ENCODE measurements at places on chromosomes 5 and 9.

GRCh38 chr5:154485096-154485491 is 7.1 kb upstream of the HAND1 start:
- DNase-seq = no peak

GRCh38 chr5:103428923-103429322 is 133.7 kb downstream of the NUDT12 start:
- DNase-seq = no peak

DNA sequence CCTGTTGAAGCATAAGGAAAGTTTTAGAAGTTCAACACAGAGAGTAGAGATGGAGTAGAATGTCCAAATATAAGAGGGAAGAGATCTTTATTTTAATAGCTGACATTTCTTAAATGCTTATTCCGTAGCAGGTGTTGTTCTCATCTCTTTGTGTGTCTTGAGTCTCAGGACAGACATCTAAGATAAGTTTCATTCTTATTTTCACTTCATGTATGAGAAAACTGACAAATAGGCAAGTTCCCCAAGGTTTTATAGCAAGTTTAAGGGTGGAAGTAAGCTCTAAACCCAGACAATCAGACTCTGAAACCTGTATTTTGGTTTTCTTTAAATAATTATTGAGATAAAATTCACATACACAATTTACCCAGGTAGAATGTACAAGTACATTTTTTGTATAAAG is 228.4 kb upstream of the PPP1R2B start:
- DNase-seq = no peak

GRCh38 chr9:113602126-113603047 is 138.9 kb downstream of the RGS3 start:
- DNase-seq = peak; percentile 52

DNA sequence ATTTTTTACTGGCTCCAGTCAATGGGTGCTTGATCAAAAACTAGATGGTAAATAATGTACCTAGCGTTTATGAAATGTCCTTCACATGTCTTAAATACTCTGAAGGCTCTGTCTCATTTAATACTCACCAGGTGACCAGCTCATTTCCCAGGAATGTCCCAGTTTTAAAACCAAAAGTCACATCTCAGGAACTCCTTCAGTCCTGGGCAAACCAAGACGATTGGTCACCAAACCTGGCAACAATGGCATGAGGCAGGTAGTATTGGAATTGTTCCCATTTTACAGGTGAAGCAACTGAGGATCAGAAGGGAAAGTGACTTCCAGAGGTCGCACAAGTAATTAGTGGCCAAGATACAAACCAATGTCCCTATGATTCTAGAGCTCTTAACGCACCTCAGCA is 27.7 kb downstream of the SMIM23 start:
- DNase-seq = no peak

DNA sequence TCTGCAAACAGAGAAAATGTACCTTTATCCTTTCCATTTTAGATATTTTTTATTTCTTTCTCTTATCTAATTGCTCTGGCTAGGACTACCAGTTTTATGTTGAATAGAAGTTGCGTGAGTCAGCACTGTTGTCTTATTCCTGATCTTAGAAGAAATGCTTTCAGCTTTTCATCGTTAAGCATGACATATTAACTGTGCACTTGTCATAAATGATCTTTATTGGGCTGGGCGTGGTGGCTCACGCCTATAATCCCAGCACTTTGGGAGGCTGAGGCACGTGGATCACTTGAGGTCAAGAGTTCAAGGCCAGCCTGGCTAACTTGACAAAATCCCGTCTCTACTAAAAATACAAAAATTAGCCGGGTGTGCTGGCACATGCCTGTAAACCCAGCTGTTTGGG is 8.2 kb upstream of the ECM2 start:
- no peak for DNase-seq

- DNase-seq = no peak
Observed at GRCh38 chr5:77867194-77867691, 91.1 kb upstream of the TBCA start.

- DNase-seq = no peak
Observed at GRCh38 chr9:109737295-109737694, 42.7 kb upstream of the PALM2AKAP2 start.

- no peak for DNase-seq
Observed at GRCh38 chr5:142779163-142779840, 9.1 kb downstream of the ARHGAP26 start.

- no peak for DNase-seq
Observed at GRCh38 chr5:32202394-32202793, 28.3 kb upstream of the GOLPH3 start.

DNA sequence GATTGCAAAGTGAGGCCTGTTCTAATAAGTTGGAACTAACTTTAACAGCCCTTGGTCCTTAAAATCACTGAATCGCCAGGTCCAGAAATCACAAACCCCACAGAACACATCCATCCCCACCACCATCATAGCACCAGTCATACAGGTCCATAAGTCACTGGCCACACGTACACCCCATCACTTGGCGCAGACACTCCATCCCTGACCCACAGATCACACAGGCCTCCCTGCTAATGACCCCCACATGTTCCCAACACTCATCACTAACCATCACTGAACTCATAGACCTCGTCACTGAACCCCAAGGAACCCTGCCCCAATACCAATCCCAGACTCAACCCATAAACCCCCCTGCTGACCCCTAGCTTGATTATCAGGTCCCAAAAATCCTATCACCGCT is 41.2 kb upstream of the ZNF300 start:
- DNase-seq = no peak

DNA sequence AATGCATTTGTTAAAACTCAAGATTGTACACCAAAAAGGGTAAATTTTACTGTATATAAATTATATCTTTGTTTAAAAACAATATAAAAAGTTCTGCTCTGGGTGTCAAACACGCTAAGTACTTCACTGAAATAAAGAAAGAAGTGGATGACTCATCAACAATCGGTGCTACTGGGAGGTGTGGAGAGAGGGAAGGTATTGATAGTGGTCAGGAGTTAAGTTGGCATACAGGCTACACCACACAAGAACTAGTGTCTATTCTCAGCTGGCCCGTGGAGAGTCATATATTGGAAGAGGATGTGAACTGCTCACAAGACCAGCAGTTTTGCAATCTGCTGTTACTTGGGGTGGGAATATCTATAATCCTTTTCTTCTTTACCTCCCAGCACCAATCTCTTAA is 145.7 kb upstream of the TRPC7 start:
- DNase-seq = no peak

DNA sequence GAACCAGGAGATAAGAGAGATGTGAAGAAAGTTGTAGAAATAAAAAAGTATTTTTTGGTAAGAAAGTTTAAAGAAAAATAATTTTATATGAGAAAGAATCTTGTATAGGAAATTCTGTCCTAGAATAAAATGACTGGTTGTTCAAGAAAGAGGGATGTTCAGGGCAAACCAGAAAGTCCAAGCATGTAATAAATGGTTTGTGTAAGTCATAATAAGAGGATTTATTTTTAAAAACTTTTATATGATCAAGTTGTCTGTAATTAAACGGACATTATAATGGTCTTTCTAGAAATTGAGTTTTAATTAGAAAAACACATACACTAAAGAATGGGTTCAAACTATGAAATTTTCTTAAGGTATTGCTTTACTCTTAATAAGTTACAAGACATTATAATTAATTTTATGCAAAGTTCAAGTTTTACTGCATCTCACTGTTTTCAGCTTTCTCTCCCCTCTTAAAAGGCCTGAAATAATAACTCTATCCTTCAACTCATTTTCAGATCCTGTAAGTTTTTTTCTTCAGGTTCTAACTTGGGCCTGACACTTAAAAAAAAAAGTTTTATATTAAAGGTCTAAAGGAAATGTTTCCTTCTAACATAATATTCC is 56.1 kb upstream of the ZNF300 start:
- no peak for DNase-seq

DNA sequence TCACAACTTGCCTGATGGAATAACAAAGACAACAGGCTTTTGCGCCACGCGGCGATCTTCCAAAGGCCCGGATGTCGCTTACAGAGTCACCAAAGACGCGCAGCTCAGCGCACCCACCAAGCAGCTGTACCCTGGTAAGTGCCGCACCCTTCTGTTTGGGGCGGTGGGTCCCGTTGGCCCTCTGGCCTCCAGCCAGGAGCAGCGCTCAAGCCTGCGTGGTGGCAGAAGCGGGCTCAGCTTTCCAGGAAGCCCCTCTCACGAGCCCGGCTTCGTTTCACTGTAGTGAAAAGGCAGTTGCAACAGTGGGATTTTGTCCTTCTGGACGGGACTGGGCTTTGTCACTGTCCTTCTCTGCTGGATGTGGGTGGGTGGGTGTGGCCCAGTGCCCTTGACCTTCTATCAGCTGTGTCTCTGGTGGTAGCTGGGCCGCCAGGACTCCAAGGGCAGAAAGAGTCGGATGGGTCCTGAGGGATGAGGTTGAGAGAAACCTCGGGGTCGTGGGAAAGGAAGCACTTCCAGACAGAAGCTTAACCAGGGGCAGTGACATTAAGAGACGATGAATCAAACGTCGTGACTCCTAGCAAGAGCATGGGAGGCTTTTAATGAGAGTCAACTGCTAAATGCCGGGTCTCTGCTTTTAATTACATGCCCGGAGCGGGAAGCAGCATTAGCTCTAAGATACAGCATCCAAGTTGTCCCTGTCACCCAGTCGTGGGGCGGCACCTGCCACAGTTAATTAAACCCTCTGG is 49.5 kb downstream of the COL5A1 start:
- no peak for DNase-seq

- peak; percentile 4 for DNase-seq
Observed at GRCh38 chr9:121299467-121300282, 31.7 kb downstream of the GSN start.

DNA sequence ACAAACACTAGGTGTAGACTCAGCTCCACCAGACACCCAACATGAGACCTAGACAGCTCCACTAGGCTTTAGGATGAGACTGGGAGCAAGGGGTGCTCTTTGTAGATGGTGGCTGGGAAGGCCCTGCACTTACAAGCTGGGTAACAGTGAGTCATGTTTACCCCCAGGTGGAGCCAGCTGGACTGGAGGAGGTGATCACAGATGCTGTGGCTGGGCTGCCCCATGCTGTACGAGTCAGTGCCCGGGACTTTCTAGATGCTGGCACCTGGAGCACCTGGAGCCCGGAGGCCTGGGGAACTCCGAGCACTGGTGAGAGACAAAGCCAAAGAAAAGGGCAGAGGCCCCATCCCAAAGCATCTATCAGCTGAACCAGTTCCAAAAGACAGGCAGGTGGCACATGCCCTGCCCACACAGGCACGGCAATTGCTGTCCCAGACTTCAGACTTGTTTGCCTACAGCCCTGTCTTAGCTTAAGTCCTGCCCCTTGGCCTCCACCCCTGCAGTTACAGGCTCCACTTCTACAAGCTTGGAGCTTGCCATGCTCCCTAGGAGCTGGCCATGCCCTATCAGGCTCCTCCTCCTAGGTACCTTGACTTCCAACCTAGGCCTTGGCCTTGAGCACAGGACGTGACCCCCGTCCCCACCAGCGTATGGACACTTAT is 2.7 kb downstream of the CCL27 start:
- no peak for DNase-seq

GRCh38 chr9:7533376-7534090 is 266.0 kb downstream of the DMAC1 start:
- no peak for DNase-seq

- no peak for DNase-seq
Observed at GRCh38 chr5:163387589-163388343, 49.6 kb upstream of the CCNG1 start.

DNA sequence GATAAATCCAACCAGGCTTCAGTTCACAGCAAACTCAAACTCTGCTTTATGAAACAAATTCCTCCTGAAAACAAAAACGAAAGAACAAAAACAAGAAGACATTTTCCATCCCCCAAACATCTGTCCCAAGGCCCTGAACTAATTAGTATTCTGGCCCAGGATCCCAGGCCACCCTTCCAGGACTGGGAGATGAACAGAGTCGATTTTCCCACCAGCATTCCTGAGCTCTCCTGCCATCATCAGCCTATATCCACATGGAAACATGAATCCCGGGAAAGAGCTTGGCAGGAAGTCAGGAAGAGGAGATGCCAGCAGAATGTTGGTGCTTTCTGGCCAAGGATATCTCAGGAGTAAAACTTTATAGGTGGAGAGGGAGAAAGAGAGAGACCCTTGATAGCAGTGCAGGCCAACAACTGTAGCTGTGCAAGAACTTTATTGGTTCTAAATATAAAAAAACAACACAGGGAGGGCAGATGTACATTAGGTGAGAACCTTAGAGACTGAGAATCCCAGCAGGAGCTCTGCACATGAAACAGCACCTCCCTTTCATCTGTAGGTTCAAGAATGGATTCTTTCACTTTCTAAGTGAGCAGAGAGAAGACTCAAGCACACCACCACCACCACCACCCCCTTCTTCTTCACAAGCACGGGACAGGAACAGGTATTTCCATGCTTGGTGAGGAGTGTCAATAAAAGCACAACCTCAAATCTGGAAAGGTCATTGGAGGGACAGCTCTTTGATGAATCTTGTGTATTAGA is 190.7 kb upstream of the TAS2R1 start:
- no peak for DNase-seq

GRCh38 chr9:133832877-133833276 is 94.7 kb upstream of the SARDH start:
- no peak for DNase-seq

- DNase-seq = no peak
Observed at GRCh38 chr5:135439231-135440205, 7.6 kb downstream of the DCANP1 start.

- no peak for DNase-seq
Observed at GRCh38 chr5:120539471-120539870, 75.4 kb downstream of the PRR16 start.

DNA sequence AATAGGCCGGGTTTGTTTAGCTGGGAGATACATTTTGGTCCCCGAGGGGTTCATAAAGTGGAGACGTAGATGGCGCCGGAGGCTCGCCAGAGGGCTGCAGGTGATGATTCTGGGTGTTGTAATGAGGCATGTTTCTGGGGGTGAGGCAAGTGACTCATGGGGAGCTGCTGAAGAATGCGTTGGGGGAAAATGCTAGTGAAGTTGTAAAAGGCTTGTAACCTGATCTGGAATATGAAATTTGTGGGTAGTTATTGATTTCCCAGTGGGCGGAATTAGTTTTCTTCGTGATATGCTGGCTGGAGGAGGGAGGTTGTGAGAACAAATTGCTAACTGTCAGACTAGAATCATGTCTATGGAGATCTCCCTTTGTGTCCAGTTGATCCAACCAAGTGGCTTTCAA is 158.3 kb downstream of the DOCK2 start:
- DNase-seq = no peak

DNA sequence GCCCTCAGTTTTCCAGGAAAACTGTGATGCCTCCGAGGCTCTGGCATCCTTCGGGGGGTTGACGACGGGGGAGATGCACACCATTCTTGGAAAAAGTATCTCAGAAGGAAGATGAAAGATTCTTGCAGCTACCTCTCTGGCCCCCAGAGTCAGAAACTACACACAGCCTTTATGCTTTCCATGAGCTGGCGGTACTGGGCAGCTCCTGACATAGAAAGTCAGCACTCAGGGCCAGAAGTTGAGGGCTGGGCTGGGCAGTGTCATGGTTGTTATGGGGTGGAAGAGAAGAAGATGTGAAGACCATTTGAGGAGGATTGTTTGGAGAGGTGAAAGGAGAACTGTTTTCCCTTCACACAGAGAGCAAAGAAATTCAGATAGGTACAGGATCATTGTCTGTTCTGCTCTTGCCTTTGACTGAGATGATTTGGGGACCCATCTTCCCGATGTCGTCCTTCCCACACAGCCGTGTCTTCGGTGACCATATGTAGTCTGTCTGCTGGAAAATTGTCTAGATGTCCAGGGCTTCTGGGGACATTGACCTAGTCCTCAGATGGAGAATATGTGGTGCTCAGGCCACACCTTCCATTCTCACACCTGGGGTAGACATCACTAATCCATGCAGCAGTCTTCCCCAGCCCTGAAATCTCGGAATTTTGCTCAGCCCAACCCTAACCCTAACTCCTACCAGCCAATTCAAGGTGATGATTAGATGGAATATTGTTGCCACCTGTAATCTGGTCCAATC is 237.1 kb downstream of the CACNA1B start:
- DNase-seq = no peak

Data from activated naive CD4-positive, alpha-beta T cell treated with Interleukin-2 at 50 U/mL for 16 hours (primary cell).